Activated CD8-positive, alpha-beta memory T cell treated with anti-CD3 and anti-CD28 coated beads, Interleukin-2, amount 10 ng/mL, durations not matched to agents 7 days and 5 days (primary cell): ENCODE measurements at places on chromosomes 7 and 10. TPM values are rescaled to one million over a fixed set of nuclear protein-coding genes. Genes with fewer than 3 reads are reported as not detected.

The TFR2 gene
- 11.1 TPM for total RNA-seq

DNA sequence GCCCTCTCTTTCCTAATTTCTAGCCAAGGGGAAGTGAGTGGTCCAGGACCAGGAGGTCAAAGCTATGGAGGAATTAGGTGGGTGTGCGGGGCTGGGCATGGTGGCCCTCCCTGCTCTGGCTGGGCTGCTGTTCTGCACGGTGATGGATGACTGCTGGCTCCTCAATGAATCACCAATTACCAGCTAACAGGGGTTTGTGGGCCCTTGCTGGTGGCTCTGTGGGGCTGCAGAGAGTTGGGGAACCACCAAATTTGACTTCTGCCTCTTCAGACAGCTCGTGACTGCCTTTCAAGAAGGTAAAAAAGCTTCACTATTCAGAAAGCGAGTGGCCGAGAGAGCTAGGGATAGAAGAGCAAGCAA, 35.0 kb upstream of the HABP2 start:
- H3K4me1 ChIP-seq, result no peaks in the 10 kb centered on the region
- no peaks in the 10 kb centered on the region for H3K36me3 ChIP-seq
- H3K27me3 ChIP-seq, result peaks cover 23% of the 10 kb centered on the region
- no peak overlapping the region for H3K4me3 ChIP-seq

- H3K4me3 ChIP-seq, result no peak overlapping the region
- H3K4me1 ChIP-seq, result no peaks in the 10 kb centered on the region
- peaks cover 13% of the 10 kb centered on the region for H3K27me3 ChIP-seq
- DNase-seq, result no peak
- no peak overlapping the region for H3K27ac ChIP-seq
- H3K36me3 ChIP-seq, result no peaks in the 10 kb centered on the region
These were observed 65.1 kb downstream of the MET start for GRCh38 chr7:116736927-116737715.

GRCh38 chr10:101481256-101481655, 106.8 kb downstream of the POLL start:
- no peak overlapping the region for H3K4me3 ChIP-seq
- no peak for DNase-seq
- no peak overlapping the region for H3K27ac ChIP-seq
- no peaks in the 10 kb centered on the region for H3K4me1 ChIP-seq
- no peaks in the 10 kb centered on the region for H3K27me3 ChIP-seq

DNA sequence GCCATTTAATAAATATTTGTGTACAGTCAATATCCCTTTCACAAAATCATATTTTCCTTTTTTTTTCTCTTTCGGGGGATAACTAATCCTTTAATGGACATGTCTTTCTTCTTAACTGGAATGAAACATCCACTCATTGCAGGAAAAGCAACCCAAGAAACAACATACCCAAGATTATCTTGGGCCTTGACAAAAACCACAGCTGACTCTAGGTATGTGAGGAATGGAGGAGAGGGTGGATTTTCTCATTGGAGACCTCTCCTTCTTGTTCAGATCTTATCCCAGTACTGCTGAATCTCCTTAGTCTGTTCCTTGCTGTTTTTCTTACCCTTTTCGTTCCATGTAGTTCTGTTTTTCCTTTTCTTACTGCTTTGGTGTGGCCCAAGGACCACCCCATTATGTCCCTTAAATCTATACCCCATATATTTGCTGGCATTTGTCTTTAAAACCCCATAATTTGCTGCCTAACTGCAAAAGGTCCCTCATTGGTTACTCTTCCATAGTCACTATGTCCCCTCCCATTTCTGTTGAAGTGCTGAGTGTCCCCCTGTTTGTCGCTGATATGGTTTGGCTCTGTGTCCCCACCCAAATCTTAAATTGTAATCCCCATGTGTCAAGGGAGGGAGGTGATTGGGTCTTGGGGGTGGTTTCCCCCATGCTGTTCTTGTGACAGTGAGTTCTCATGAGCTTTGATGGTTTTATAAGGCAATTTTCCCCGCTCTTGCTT, 6.8 kb upstream of the CDK6 start:
- peaks cover 6% of the 10 kb centered on the region for H3K36me3 ChIP-seq
- peaks cover 18% of the 10 kb centered on the region for H3K4me1 ChIP-seq
- no peak overlapping the region for H3K4me3 ChIP-seq
- H3K27ac ChIP-seq, result no peak overlapping the region

DNA sequence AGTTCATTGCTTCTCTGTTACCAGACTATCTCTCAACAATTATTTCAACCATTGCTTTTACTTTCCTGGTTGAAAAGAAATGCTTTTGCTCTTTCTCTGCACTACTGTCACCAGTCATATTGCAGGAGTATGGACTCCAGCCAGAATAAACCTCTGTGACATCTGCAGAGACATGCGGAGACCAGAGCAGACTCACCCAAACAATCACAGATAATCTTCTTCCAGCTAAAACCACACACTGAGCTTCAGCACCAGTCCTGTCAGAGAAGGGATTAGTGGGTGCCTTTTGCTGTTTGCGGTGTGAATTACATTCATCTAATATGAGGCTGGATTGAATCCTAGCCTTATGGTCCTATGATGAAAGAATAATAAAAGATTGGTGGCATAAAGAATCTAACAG, 258.6 kb downstream of the CNTNAP2 start:
- H3K27ac ChIP-seq, result no peak overlapping the region
- no peaks in the 10 kb centered on the region for H3K27me3 ChIP-seq
- H3K4me1 ChIP-seq, result no peaks in the 10 kb centered on the region
- no peak overlapping the region for H3K4me3 ChIP-seq
